Small intestine (tissue), 16 donors: ENCODE measurements at places on chromosomes 2 and 18. TPM values are rescaled to one million over a fixed set of nuclear protein-coding genes. Genes with fewer than 3 reads are reported as not detected.

GRCh38 chr2:161955211-161955610 lies 118.8 kb downstream of the DPP4 start:
- DNase-seq: no peak

DNA sequence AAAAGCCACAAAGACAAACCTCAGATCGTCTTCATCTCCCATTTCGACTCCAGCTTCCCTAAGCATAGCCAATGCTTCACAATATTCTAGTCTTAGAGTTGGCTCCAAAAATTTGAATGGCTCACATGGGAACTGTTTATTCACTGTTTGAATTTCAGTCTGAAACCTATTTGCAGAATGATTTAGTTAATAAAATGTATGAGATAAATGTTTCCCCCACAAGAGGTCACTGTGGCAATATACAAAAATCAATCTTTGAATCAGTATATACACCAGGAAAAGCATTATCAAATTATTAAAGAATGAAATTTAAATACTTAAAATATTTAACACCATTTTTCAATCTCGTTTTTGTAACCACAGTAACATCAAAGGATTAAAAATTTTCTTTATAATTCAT lies 40.0 kb upstream of the MCM6 start:
- peak; percentile 49 for DNase-seq

GRCh38 chr2:229997565-229997964 lies 71.2 kb downstream of the SLC16A14 start:
- DNase-seq: no peak

DNA sequence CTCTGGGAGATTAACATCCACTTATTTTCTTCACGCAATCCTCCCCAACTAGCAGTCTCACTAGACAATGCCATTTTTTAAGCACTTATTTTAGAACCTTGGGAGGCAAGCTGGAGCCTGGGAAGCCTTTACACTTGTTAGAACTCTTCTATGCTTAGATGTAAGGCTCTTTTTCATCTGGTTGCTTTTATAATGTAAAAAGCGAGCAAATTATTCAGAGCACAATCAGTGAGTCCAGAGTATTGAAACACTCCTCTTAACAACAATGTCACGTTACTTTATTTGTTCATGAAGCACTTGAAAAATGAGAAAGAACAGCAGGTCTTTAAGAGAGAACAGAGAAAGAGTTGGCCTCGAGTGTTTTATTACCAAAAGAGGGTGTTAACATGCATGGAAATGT lies 84.1 kb upstream of the SLC8A1 start:
- DNase-seq: no peak

DNA sequence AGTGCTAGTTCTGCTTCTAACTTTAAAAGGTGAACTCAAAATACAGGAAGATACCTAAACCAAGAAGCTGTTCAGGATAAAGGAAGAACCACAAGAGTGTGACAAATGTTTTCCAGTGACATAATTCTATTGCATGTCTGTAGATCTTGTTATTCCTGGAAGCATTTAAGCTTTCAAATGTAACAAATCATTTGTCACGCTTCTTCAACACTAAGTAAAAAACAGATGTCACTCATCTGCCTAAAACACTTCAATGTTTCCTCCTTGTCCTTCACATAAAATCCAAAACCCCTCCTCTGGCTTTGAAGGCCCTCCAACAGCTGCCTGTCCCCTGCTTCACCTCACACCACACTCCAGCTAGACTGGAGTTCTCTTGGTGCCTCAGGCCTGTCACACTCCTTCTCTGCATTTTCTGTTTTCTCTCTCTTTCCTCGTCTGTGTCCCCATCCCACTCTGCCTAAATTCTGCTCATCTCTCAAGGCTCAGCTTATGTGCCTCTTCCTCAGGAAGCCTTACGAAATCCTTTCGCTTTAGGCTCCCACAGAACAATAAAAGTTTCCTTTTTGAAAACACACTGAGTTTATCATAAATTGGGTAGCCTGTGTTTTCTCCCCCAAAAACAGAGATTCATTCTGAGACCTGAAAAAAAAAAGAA lies 6.4 kb upstream of the CLEC4F start:
- no peak for DNase-seq

NMUR1 gene
- 0.60 TPM for polyA plus RNA-seq

- DNase-seq: no peak
Measured at GRCh38 chr2:113209011-113209645, 35.4 kb downstream of the PSD4 start.

GRCh38 chr2:104051766-104052165 lies 802.1 kb upstream of the POU3F3 start:
- DNase-seq: no peak

MYCN gene
- polyA plus RNA-seq: 2.1 TPM

GRCh38 chr18:27728659-27729058 lies 448.3 kb downstream of the CDH2 start:
- DNase-seq: no peak

DNA sequence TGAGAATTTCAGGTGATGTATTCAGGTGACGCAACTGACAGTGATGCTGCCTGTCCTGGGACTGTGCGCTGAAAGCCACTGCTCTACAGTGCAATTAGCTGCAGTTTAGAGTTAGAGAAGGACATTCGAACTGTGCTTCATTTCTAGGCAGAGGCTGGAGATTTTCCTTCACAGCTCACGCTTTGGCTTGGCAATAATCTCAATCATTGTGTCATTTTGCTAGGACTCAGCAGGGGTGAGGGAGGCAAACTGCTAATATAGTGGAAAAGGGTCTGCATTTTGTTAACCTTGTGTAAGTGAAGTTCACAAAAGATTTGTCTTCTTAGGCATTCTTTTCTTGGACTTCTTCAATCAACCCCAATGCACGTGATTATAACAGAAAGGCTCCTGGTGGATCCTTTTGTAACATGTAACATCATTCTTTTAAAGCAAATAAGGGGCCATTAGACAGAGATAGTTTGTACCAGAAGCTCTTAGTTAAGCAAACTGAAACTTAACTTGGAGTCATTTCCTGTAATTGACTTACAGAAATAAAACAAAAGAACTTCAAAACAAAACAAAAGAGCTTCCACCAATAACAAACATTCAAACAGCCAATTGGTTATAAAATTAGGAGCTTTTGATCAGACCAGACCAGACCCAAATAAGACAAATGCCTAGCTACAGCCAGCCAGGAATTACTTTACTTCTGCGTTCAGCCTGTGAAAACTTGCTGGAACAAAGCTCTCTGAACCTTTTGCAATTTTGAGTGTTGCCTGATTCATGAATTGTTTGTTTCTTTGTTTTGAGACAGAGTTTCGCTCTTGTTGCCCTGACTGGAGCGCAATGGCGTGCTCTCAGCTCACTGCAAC lies 1376.3 kb upstream of the CELF4 start:
- DNase-seq: no peak

GRCh38 chr2:121969766-121970639 lies 214.6 kb downstream of the TSN start:
- no peak for DNase-seq

OTX1 gene
- polyA plus RNA-seq: not detected

CNDP1 gene
- 11.9 TPM for polyA plus RNA-seq

DNA sequence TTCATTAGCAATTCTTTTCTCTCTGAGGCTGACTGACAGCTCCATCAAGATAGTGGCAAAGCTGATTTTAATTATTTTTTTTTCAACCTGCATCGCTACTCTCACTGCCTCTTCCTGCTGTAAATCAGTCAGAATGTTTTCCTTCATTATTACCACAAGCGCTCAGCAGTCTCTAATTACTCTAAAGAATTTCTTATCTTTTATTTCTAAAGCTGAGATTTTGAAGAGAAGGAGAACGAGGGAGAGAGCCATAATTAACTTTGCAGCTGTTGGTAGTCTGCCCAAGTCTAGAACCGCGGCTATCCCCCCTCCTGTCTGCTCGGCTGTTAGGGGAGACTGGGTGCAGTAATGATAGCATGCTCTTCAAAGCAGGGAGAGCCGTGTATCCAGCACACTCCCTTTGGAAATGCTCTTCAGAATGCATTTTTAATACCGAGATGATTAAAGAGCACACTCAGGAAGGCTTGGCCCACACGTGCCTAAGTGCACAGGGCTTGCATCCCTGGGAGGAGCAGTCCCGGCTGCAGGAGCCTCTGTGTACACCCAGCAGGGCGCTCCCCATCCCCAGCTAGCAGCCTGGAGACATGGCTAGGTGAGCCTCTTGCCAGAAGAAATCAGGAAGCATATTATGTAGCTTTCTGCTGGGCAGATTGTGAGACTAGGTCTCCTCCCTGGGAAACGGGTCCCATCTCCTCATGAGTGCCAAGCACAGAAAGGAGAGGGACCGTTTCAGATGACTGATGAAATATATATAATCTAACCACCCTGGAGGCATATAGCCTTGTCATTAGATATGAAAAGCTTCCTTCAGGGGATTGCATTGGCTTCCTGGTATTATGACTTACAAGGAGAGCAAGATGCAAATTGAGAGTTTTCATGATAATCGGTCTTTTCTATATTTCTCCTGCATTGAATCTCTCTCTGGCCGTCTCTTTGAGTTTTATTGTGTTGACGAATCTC lies 555.2 kb downstream of the CMPK2 start:
- DNase-seq: peak; percentile 5

- no peak for DNase-seq
Measured at GRCh38 chr2:6864923-6865345, 773 bp downstream of the CMPK2 start.

DNA sequence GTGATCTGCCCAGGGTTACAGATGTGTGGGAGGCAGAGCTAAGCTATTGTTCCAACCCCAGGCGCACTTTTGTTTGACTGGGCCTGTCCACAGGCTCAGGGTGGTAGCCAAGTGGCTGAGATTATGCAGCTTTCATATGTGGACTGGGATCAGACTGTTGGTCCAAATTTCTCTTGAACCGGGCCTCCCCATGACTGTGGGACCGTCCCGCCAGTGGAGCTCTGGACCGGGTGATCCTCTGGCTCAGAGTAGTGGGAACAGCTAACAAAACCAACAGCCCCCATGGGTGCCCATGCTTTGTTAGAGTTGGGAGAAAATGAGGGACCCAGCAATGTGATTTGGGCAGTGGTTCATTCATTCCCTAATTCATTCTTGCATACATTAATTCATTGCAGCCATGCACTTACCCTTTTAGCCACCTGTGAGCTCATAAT lies 86.8 kb upstream of the HS6ST1 start:
- no peak for DNase-seq

- no peak for DNase-seq
Measured at GRCh38 chr2:134244086-134244485, 9.8 kb upstream of the MGAT5 start.

DNA sequence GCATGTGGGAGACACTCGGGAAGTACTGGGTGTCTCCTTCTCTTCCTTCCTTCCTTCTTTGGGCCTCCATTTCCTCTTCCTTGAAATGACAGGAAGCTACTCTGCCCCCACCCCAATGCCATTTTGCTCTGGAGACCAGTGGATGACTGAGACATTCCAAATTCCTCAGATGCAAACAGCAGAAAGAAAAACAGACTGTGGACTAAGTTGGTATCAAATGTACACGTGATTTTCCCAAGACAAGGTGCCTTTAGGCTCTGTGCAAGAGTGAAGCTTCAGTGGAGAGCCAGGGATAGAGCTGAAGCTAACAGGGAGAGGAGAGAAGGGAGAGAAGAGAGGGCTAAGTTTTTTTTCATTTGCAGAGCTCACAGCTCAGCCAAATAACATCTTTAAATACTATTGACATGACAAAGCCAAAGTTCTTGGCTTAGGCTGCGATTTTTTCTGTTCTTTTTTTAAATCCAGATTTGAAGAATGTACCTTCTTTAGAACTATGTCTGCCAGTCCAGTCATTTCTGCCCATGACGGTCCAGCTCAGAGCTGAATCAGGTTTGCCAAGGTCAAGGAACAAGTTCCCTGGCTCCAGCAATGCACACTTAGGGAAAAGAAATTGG lies 84.5 kb upstream of the LCLAT1 start:
- no peak for DNase-seq

IL1R2 gene
- polyA plus RNA-seq: 3.8 TPM

DNA sequence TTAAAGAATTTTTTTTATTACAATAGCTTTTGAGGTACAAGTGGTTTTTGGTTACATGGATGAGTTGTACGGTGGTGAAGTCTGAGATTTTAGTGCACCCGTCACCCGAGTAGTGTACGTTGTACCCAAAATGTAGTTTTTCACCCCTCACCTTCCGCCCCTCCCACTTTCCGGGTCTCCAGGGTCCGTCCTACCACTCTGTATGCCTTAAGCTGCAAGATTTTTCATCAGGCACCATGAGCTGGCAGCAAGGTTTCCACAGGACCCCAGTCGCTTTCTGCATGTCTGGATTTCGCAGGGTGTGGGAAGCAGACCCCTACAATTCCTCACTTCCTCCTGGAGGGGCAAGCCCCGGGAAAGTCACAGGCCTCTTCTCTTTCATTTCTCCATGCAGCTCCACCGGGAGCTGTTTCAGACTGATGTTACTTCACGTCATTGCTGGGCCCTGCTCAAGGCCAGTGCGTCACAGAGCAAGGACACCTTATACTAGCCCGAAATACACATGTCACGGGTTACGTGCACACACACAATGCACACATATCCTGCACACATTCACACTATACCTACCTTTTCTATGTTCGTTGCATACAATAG lies 179.1 kb downstream of the ZFP36L2 start:
- no peak for DNase-seq

- DNase-seq: peak; percentile 35
Measured at GRCh38 chr18:46343931-46344372, 239.8 kb downstream of the HAUS1 start.

- no peak for DNase-seq
Measured at GRCh38 chr2:48569433-48569832, 39.5 kb downstream of the STON1 start.

DNA sequence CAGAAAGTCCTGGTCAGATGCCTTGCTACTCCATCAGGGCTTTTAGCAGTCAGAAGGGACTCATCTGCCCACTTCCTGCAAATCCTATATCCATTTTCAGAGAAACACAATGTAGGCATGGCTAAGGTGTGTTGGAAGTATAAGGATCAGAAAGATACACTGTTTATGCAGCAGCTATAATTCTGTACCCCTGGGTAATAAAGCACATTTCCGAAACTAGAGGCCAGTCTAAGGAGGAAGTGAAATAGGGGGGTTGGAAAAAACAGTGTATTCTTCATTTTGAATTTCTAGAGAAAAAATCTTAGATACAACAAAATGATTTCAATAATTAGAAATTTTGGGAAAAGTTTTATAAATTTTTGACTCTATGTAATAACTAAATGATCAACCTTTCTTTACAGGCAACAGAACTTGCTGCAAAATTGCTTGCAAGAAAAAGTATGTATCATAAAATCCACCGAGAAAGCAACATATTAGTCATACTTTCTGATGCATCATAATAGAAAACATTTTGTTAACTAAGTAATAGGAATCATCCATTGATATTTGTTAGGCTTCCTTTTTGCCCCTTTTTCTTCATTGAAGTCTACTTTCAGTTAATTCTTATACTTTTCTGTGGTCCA lies 47.4 kb downstream of the FSIP2 start:
- no peak for DNase-seq
